GM12892 (cell line): ENCODE measurements at places on chromosomes 1 and 21.
A peak's percentile ranks its signal among the peaks of the same experiment; 100 is the strongest.

- no peak for DNase-seq
Measured at GRCh38 chr1:87219626-87220025, 109.1 kb upstream of the LMO4 start.

GRCh38 chr1:28190337-28190979, 14.0 kb upstream of the PTAFR start:
- DNase-seq = no peak

- no peak for DNase-seq
Measured at GRCh38 chr1:30290581-30290980, 432.8 kb downstream of the MATN1 start.

- no peak for DNase-seq
Measured at GRCh38 chr1:89354205-89354604, 9.7 kb upstream of the GBP6 start.

GRCh38 chr21:45549626-45550463, 7.6 kb upstream of the SLC19A1 start:
- peak; percentile 66 for DNase-seq

DNA sequence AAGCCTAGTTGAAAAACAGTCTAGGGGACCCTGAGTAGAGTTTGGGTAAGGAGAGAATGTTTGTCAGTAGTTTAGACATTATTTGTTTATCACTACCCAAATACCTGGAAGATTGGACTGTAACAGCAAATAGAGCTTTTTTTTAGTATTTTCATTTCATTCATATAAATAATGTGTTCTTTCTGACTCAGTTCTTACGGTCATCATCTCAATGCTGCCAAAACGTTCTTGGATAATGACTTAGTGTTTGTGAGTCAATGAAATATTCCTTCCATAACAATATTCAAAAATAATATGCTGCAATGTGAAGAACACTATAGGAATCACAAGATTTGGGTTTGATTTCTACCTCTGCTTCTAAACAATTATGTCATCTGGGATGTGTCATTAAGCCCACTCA, 400.0 kb upstream of the PKN2 start:
- no peak for DNase-seq

- no peak for DNase-seq
Measured at GRCh38 chr1:84619383-84620102, 45.3 kb upstream of the CTBS start.

GRCh38 chr21:44496564-44497550, 41.5 kb downstream of the LRRC3 start:
- no peak for DNase-seq

DNA sequence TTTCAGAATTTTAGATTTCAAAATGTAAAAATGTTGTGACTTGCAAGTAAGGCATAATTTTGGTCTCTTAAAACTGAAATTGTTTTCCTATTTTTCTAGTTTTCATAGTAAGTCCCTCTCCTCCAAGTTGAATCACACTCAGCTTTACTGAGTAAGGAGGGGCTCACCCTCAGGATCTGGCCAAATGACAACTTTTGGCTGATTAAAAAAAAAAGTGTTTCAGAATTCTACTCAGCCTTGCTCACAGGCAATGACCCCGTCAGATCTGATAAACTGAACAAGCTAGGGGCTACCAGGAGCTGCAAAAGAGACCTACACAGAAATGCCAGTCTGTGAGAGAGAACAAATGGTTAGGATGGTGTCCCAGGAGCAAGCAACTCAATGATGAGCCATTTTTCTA, 159.8 kb downstream of the PBX1 start:
- DNase-seq = no peak

DNA sequence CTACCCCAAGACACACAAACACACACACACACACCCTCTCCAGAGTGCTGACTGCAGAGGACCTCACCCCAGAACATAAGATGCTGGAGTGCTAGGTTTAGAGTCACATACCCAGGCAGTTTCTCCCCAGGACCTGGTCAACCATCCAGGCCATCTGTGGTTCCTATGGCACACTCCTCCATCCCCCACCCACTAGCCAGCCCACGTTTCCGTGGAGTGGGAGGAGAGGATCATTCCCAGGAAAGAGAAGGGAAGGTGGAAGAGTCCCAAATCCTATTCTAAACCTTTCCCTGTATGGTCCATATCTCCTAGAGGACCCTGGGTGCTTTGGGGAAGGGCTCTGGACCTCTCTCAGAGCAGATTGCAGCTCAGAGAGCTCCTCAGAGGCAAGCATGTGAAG, 1.1 kb downstream of the KCNJ9 start:
- DNase-seq = no peak

GRCh38 chr1:47532921-47533792, 95.3 kb downstream of the FOXD2 start:
- no peak for DNase-seq
